ENCODE measurements at places on chromosomes 1 and 21. TPM values are rescaled to one million over a fixed set of nuclear protein-coding genes. Genes with fewer than 3 reads are reported as not detected.

Gene COL24A1
- not detected for total RNA-seq

Gene APOBEC4
- not detected for total RNA-seq

Gene CNIH3
- total RNA-seq = 2.2 TPM

Gene C21orf91
- total RNA-seq = 37.4 TPM

Gene ADORA3
- total RNA-seq = 0.66 TPM

Gene SLC25A34
- total RNA-seq = 4.6 TPM

Gene GPN2
- total RNA-seq = 22.1 TPM

Gene GPX7
- 14.8 TPM for total RNA-seq

Gene CRNN
- not detected for total RNA-seq

Gene ELAPOR1
- 5.8 TPM for total RNA-seq

Gene AIRE
- not detected for total RNA-seq

Gene CAMK1G
- not detected for total RNA-seq

Gene SMYD3
- 24.2 TPM for total RNA-seq

Gene GBP5
- 53.6 TPM for total RNA-seq

Gene HSD11B1
- 4.3 TPM for total RNA-seq

GRCh38 chr1:78913950-78914349 lies 92.6 kb downstream of the ADGRL4 start:
- no peaks in the 10 kb centered on the region for H3K4me1 ChIP-seq
- no peak overlapping the region for H3K4me3 ChIP-seq

GRCh38 chr1:7265771-7266371 lies 480.6 kb downstream of the CAMTA1 start:
- no peaks in the 10 kb centered on the region for H3K4me1 ChIP-seq
- H3K4me3 ChIP-seq = no peak overlapping the region

- H3K27me3 ChIP-seq = no peaks in the 10 kb centered on the region
- H3K27ac ChIP-seq = no peak overlapping the region
- peaks cover 6% of the 10 kb centered on the region for H3K4me1 ChIP-seq
- H3K36me3 ChIP-seq = no peaks in the 10 kb centered on the region
- H3K4me3 ChIP-seq = no peak overlapping the region
These were observed 545.9 kb downstream of the SMYD3 start for GRCh38 chr1:245961137-245961540.

- H3K27me3 ChIP-seq = no peaks in the 10 kb centered on the region
- no peak for DNase-seq
- H3K36me3 ChIP-seq = no peaks in the 10 kb centered on the region
- H3K4me1 ChIP-seq = no peaks in the 10 kb centered on the region
- H3K27ac ChIP-seq = no peak overlapping the region
- no peak overlapping the region for H3K4me3 ChIP-seq
These were observed 14.4 kb downstream of the ADAMTS5 start for GRCh38 chr21:26952374-26953066.

DNA sequence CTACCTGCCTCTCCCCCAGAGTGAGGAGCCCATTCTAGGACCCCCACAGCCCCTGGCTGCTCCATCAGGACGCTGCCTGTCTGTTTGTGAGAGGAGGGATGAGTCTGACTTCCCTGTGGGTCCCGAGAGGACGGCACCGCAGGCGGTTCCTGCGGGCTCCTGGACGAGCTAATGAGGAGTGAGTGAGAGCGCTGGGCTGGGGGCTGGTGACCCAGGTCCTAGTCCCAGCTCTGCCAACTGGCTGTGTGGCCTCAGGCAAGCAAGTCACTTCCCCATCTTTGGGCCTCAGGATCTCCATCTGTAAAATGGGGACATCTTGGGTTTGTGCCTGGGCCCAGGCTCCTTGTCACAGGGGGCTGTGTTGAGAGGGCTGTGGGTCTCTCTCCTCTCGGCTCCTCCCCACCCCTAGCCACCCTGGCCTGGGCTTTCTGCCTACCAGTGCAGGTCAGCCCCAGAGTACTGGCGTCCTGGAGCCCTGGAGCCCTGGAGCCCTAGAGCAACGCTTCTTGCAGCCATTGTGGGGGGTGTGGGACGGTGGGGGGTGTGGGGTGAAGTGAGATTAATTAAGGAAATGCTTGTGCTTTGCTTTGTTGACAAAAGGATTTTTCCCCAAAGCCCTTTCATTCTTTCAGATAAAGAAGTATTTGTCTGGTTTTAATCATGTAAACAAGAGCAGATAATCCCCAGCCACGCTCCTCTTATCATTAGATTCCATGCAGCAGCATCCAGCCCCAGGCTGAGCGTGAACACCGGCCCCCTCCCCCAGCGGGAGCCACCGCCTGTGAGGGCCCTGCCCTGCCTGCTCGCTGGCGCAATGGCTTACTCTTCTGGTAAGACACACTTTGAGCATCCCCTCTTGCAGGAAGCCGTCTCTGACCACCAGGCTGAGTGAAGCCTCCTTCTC lies 26.8 kb downstream of the SLC1A7 start:
- H3K36me3 ChIP-seq = no peaks in the 10 kb centered on the region
- H3K4me3 ChIP-seq = no peak overlapping the region
- no peak overlapping the region for H3K27ac ChIP-seq
- no peaks in the 10 kb centered on the region for H3K4me1 ChIP-seq
- no peak for DNase-seq

GRCh38 chr1:14424325-14425002 lies 174.0 kb upstream of the KAZN start:
- H3K4me1 ChIP-seq = no peaks in the 10 kb centered on the region
- no peak for DNase-seq
- H3K36me3 ChIP-seq = no peaks in the 10 kb centered on the region
- no peak overlapping the region for H3K4me3 ChIP-seq

DNA sequence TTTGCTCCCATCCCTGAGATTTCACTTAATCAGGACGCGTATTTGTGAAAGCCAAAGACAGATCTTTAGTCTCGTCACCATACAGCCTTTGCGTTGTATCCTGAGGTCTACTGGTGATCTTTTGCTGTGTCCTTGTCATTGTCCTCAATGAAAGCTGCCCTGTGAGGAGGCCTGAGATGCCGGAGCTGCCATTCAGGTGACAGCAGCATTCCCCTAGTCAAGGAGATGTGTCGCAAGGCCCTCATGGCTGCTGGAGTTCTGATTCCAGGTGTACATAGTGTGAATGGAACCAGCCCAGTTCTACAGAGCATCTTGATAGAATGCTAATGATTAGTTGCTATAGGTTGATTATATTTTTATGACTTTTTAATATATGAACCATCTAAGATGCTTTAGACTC lies 24.1 kb downstream of the TTF2 start:
- H3K27me3 ChIP-seq = no peaks in the 10 kb centered on the region
- no peak for DNase-seq
- H3K4me1 ChIP-seq = no peaks in the 10 kb centered on the region
- H3K27ac ChIP-seq = no peak overlapping the region
- no peaks in the 10 kb centered on the region for H3K36me3 ChIP-seq
- H3K4me3 ChIP-seq = no peak overlapping the region

GRCh38 chr1:209387969-209388329 lies 195.6 kb upstream of the CAMK1G start:
- H3K36me3 ChIP-seq = no peaks in the 10 kb centered on the region
- H3K27me3 ChIP-seq = no peaks in the 10 kb centered on the region
- H3K27ac ChIP-seq = no peak overlapping the region
- no peak for DNase-seq
- H3K4me1 ChIP-seq = no peaks in the 10 kb centered on the region

DNA sequence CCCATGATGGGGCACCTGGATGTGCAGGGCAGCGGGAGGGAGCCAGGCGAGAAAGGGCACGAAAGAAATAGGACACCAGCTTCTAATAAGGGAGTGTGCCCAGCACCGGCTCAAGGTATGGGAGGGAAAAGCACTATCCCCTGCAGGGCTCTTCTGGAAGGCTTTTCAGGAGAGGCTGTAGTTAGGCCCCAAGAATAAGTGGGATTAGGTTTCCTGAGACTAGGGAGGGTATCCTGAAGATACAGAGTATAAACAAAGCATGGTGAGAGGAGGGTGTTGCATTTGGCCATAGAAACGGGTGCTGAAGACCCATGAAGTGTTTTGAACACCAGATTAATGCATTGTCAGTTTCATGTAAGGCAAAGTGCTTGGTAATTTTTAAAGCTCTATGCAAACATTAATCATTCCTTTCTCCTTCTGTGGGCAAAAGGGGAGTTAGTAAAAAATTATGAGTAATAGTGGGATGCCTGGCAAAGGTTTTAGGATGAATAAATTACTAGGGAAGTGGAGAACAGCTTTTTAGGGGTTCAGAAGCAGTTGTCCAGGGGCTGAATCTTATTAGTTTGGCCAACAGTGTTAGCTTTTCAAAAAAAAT lies 74.0 kb downstream of the SYT6 start:
- H3K4me3 ChIP-seq = no peak overlapping the region
- H3K4me1 ChIP-seq = no peaks in the 10 kb centered on the region
- no peak for DNase-seq
- H3K27ac ChIP-seq = no peak overlapping the region
- no peaks in the 10 kb centered on the region for H3K36me3 ChIP-seq
- no peaks in the 10 kb centered on the region for H3K27me3 ChIP-seq

GRCh38 chr1:86396498-86396890 lies 371 bp upstream of the ODF2L start:
- no peak for DNase-seq
- H3K4me3 ChIP-seq = peak overlapping the region; percentile 80
- peaks cover 20% of the 10 kb centered on the region for H3K4me1 ChIP-seq

GRCh38 chr21:33021667-33022066 lies 4.1 kb upstream of the OLIG2 start:
- no peaks in the 10 kb centered on the region for H3K36me3 ChIP-seq
- H3K27ac ChIP-seq = no peak overlapping the region
- no peak for DNase-seq
- H3K27me3 ChIP-seq = peaks cover 17% of the 10 kb centered on the region

DNA sequence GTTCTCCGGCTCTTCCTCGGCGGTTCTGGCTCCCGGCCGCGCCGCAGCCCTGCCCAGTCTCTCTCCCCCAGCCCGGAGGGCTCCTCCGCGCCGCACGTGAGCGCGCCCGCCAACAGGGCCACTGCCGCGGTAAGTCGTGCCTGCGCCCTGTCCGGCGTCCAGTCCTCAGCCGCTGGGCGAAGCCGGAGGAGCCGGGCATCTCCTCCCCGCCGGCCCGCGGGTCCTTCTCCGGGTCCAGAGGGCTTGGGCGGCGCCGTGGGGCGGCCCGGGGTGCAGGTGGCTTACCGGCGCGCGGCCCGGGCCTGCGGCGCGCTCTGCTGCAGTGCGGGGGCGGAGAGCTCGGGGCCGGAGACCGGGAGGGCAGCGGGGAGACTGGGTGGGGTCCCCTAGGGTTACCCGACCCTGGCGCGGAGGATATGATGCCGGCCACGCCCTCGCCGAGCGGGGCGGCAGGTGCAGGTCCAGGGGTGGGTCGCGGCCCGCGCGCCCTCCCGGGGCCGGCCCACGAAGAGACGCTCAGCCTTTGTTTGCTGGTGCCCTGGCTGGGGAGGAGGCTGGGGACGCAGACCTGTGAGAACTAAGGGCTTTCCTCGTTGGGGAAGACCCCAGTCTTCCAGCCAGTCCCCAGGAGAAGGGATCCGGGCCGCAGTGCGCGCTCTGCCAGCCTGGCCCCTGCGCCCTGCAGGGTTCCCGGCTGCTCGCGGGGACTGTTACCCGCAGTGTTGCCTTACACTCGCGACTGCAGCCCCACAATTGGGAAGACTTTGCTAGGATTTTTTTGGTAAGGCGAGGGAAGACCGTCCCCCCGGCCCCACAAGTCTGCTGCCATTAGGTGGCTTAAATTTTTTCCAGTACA lies at the start of gene DOP1B:
Gene DOP1B (plus strand): TSS at position 10 of the 856 bp plus-strand sequence. CDS start 7,910 bp downstream, outside the sequence.
- H3K36me3 ChIP-seq = no peaks in the 10 kb centered on the region
- no peaks in the 10 kb centered on the region for H3K27me3 ChIP-seq
- H3K4me3 ChIP-seq = peak within 1 kb of the TSS; percentile 81
- peaks cover 11% of the 10 kb centered on the region for H3K4me1 ChIP-seq
- no peak for DNase-seq

DNA sequence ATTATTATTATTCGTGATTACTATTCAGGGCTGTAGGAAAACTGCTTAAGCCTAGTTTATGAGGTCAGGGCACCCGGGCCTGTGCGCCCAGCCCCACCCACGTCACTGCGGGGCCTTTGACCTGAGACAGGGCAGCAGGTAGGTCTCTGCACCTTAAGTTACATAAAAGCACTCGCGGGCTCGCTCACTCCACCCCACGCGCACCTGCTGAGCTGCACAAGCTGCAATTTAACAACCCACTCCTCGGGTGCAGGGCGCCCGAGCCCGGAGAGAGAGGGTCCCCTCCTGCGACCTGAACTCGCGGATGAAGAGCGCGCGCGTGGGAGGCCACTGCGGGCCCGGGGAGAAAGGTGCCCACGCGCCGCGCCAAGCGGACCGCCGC lies 477 bp downstream of the ICMT start:
- peaks cover 31% of the 10 kb centered on the region for H3K36me3 ChIP-seq
- no peaks in the 10 kb centered on the region for H3K27me3 ChIP-seq
- peak overlapping the region; percentile 43 for H3K4me3 ChIP-seq
- DNase-seq = no peak
- peaks cover 12% of the 10 kb centered on the region for H3K4me1 ChIP-seq
- peak overlapping the region; percentile 66 for H3K27ac ChIP-seq

DNA sequence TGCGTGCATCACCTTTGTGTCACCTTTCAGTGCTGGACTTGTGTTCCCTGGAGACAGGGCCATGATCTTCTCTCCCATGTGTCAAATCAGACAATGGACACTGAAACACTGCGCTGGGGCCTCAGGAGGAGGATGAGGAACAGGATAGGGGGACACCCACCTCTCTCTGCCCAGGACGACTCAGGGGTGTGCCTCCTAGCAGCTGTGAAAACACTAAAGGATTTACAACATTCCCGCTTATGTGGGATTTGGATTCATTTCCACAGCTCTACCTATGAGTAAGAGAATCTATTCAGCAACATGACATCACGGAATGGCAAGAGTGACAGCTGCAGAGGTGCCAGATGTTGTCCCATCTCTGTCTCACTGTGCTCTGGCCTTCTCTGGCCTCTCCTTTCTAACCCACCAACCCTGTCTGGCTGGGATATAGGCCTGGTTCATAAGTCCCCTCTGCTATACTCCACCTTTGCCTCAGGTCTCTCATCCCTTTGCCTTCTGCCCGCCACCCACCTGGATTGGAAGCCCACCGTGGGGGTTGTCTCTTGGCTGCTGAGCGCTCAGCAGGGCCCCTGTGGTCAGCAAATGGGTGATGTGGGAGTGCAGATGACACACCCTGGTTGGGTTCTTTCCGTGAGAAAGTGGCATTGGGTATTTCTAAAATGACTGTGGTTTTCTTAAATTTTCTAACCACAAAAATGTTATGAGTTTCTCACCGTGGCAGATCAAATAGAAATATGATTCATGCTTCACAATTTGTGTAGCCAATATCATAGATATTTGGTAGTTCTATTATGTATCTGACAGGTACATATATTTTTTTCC lies 47.1 kb upstream of the TLR5 start:
- no peak overlapping the region for H3K4me3 ChIP-seq
- H3K4me1 ChIP-seq = peaks cover 9% of the 10 kb centered on the region
- no peaks in the 10 kb centered on the region for H3K36me3 ChIP-seq
- no peaks in the 10 kb centered on the region for H3K27me3 ChIP-seq
- H3K27ac ChIP-seq = no peak overlapping the region

GRCh38 chr21:37204580-37204979 lies 62.6 kb downstream of the VPS26C start:
- DNase-seq = no peak
- no peak overlapping the region for H3K4me3 ChIP-seq
- H3K36me3 ChIP-seq = no peaks in the 10 kb centered on the region
- no peaks in the 10 kb centered on the region for H3K4me1 ChIP-seq

GRCh38 chr1:74693473-74693872 lies 19.9 kb upstream of the ERICH3 start:
- H3K27ac ChIP-seq = no peak overlapping the region
- no peaks in the 10 kb centered on the region for H3K36me3 ChIP-seq
- no peaks in the 10 kb centered on the region for H3K27me3 ChIP-seq
- H3K4me3 ChIP-seq = no peak overlapping the region

Data from naive thymus-derived CD4-positive, alpha-beta T cell (primary cell).